ENCODE measurements at places on chromosomes 16 and 17.

GRCh38 chr17:7530023-7530900 is 18.6 kb upstream of the TNFSF12 start:
- no peak for DNase-seq

GRCh38 chr16:49921791-49922456 is 66.0 kb upstream of the ZNF423 start:
- no peak for DNase-seq

DNA sequence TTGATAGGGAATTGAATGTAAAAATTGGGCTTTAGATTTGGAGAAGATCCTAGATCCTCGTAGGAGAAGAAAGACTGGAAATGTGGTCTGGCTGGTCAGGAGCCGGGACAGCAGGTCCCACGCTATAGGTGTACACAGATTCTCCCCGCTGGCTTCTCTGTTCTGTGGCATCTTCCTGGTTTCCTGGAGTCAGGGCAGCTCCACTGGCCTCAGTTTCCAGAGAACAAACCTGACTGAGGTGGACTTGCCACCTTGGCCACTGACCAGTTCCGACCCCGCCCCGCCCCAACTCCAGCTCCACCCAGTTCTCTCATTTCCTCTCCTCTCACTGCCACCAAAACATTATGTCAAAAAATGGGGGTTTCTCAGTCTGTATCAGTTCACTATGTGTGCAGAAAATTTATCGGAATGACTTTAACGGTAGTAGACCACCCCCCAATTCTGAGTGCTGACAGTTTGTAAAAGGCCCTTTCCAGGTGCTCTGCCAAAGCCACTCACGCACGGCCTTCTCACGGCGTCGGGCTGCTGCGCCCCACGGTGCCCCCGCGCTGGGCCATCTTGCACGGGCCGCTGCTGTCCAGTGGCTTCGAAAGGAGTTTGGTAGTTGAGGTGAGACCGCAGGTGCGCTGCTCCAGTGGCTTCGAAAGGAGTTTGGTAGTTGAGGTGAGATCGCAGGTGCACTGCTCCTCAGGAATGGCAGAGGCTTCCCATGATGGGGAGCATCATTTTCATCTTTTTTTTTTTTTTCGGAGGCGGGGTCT is 161.4 kb upstream of the CHMP6 start:
- no peak for DNase-seq

DNA sequence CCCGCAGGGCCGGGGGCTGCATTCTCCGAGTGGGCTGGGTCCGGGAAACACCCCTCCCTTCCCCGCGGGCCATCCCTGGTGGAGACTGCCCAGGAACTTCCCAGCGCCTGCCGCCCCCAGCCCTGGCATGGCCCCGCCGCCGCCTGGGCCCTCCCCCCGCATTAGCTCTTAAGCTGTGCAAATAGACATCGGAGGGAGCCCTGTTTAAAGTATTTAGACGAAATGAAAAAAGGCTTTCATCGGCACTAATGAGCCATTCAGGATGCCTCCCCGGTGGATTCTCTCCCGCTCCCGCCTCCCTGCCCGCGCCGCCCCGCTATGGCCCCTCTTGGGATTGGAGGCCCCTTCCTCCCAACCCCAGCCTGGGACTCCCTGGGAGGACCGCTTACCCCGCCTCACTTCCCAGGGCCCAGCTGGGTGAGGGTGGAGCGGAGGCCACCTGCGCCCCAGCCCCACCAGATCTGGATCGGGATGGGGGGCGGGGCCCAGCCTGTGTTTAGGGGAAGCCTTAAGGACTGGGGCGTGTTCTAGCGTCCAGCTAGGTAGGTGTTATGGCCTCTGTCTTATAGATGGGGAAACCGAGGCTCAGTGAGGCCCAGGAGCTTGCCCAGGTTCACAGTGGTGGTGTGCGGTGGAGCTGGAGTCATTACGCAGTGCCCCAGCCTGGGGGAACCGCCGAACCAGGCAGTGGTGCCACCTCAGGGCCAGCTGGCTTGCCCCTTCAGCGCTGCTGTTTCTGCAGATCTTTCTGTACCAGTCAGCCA is 19.7 kb downstream of the SEZ6 start:
- DNase-seq = peak; percentile 70

GRCh38 chr16:5895976-5896375 is 798.4 kb upstream of the EEF2KMT start:
- no peak for DNase-seq

- DNase-seq = no peak
Measured at GRCh38 chr17:32849879-32850278, 27.0 kb downstream of the MYO1D start.

- no peak for DNase-seq
Measured at GRCh38 chr17:47301161-47301560, 22.6 kb upstream of the EFCAB13 start.

- no peak for DNase-seq
Measured at GRCh38 chr17:82248815-82249674, 20.2 kb downstream of the SLC16A3 start.

GRCh38 chr17:45387739-45388138 is 44.9 kb downstream of the ARHGAP27 start:
- no peak for DNase-seq

- DNase-seq = no peak
Measured at GRCh38 chr17:1060991-1061390, 64.1 kb downstream of the TIMM22 start.

DNA sequence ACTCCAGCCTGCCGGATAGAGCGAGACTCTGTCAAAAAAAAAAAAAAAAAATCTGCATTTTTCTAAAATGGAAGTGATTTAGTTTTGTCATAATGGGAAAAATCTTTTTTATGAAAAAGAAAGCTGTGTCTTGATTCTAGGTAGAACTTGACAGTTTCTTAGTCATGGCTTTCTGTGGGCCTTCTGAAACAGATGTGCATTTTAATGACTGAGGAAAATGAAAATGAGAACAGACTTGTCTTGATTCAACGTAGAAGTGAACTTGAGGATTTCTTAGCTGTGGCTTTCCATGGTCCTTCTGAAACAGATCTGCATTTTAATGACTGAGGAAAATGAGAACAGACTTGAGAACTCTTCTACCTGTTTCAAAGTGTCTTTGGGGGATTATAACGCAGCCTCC is 171.7 kb downstream of the VPS53 start:
- no peak for DNase-seq

- DNase-seq = no peak
Measured at GRCh38 chr17:50813583-50813982, 21.8 kb upstream of the WFIKKN2 start.

GRCh38 chr17:64339516-64340490 is 50.9 kb downstream of the PECAM1 start:
- DNase-seq = no peak

DNA sequence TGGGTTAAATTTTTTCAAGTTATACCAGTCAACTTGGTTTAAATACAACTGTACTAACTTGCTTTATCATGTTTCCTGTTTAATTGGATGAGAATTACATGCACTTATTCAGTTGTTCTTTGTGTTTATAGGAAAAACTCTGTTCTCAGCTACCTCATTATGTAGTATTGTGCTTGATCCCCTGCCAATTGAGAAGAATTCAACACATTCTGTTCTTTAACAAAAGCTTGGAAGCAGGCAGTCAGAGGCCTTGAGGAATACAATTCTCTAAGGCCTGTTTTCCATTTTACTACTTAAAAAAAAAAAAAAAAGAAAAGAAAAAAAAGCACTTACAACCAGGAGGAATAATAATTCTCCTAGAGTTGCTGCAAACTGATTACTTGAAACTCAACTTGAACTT is 60.6 kb upstream of the CMIP start:
- no peak for DNase-seq

- DNase-seq = no peak
Measured at GRCh38 chr16:56258508-56259424, 67.5 kb downstream of the GNAO1 start.

- peak; percentile 4 for DNase-seq
Measured at GRCh38 chr16:88785106-88785924, at the start of gene PIEZO1. TSS of gene PIEZO1 (minus strand) at chr16:88785220. CDS start at chr16:88784964, 256 bp downstream.

GRCh38 chr17:62760059-62760944 is 47.8 kb downstream of the MARCHF10 start:
- no peak for DNase-seq

- no peak for DNase-seq
Measured at GRCh38 chr17:28908640-28909167, 5.8 kb upstream of the DHRS13 start.

DNA sequence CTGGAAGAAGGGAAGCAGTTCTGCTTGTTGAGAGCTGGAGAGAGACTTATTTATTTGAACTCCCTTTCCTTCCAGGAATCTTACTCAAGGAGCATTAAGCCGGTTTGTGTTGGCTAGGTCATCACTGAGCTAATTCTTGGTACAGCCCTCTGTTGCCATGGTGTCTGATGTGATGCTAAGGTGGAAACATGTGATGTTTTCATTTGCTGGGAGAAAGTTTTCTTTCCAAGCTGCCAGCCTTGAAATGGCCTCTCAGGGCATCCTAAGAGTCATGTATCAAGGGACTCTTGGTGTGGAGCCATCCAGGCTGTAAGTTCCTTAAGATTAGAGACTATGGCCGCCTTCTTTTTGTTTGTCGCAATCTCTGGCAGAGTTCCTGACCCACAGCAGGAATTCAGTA is 4.2 kb downstream of the PSKH1 start:
- no peak for DNase-seq

DNA sequence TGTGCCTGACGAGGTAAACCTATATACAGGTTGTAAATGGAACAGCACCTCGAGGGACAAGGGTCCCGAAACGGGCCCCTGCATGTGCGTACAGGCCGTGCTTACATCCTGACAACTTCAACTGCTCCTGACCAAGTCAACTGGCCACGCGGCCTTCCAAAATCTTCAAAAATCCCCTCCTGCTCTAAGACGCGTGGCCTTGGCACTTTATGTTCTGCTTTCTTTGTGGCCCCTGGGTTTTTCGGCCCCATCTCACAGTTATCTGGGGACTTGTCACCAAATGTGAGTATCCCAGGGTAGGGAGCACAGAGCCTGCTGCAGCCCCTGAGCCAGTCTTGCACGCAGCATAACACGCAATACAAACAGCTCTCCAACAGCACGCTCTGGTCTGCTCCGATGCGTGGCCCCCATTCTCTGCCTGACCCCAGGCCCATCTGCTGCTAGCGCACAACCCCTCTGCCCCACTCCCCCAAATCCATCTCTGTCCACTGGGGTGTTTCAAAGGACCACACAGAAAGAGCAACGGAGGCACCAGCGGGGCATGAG is 659 bp downstream of the RPH3AL start:
- DNase-seq = no peak

GRCh38 chr16:83926726-83927397 is 26.2 kb upstream of the OSGIN1 start:
- peak; percentile 56 for DNase-seq

DNA sequence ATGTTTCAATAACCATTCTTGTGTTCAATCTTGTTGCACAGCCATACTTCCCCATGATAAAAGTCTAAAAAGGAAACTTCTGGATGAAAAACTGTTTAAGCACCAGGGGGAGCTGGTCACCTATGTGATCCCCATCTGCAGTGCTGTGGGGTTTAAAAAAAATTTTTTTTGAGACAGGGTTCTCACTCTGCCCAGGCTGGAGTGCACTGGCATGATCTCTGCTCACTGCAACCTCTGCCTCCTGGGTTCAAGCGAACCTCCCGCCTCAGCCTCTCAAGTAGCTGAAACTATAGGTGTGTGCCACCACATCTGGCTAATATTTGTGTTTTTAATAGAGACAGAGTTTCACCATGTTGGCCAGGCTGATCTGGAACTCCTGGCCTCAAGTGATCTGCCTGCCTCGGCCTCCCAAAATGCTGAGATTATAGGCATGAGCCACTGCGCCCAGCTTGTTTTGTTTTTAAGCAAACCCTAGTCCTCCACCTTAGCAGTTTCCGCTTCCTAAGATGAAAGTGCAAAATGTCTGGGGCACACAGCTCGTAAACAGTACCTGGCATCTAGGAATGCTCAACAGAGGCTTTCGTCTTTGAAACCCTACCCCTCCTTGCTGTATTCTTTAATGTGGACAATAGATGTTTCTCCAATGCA is 25.4 kb downstream of the DNAJA2 start:
- peak; percentile 7 for DNase-seq

DNA sequence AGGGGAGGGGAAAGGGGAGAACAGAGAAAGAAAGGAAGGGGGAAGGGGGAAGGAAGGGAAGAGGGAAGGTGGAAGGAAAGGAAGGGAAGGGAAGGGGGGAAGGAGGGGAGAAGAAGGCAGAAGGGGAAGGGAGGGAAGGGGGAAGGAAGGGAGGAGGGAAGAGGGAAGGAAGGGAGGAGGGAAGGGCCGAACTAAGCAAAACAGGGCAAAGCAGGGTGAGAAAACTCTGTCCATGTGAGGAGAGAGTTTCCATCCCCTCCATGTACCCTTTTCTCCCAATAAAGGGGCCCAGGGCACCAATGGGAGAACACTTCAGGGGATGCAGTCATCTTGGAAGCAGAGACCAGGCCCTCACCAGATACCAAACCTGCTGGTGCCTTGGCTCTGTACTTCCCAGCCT is 256.8 kb upstream of the CDH5 start:
- DNase-seq = no peak

DNA sequence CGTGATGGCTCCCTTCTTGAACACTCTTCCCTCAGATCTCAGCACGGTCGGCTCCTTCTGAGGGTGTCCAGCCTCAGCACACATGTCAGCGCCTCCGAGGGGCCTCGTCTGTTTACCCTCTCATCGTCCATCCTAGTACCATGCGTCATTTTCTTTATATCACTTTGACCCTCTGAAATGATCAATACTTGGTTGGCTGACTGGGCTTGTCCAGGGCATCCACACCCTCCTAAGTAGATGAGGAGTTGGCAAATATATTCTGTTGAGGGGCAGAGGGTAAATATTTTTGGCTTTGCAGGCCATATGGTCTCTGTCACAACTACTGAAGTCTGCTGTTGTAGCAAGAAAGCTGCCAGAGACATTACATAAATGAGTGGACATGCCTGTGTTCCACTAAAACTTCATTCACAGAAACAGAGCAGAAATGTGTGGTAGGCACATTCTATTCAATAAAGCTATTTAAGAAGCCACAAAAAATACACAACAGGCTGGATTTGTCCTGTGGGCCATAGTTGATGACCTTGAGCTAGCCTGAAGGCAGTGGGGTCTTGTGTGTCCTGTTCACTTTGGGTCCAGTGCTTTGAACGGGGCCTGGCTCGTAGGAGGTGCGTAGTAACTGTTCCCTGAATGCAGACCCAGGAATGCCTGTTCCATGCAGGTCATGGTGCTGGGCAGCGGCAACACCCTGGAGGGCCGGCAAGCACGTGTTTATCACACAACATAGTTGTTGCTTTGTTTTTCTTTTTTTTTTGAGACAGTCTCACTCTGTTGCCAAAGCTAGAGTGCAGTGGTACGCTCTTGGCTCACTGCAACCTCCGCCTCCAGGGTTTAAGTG is 185.8 kb downstream of the SNX29 start:
- no peak for DNase-seq

DNA sequence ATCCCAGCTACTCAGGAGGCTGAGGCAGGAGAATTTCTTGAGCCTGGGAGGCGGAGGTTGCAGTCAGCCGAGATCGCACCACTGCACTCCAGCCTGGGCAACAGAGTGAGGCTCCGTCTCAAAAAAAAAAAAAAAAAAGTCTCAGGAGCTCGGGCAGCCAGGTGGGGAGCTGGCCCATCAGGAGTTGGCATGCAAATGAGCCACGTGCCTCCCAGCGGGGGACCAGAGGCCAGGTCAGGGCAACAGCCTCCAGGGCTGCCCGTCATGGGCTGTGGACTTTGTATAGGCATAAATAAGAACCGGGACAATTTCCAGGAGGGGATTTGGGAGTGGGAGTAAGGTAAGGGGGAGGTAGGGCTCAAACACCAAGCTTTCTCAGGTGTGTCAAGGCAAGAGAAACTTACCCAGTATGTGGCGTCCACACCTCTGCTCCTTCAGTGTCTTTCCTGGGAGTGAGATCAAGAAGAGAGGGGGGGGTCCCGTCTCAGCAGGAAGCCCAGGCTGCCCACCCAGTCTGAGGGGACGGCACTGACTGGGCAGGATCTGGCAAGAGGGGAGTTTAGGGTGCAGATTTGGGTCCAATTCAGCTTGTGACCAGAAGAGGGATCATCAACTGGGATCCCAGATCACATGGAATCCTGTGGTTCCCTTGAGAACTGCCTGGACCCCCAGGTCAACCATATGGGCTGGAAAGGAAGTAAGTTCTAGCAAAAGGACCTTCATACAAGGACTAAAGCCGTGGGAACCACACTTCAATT is 22.3 kb upstream of the G6PC1 start:
- no peak for DNase-seq
